ENCODE measurements at places on chromosomes 13 and 19. TPM values are rescaled to one million over a fixed set of nuclear protein-coding genes. Genes with fewer than 3 reads are reported as not detected.
A peak's percentile ranks its signal among the peaks of the same experiment; 100 is the strongest.

- DNase-seq, result peak; percentile 50
Measured at GRCh38 chr19:33771384-33772101, 25.1 kb upstream of the KCTD15 start.

IRS2 gene
- 0.49 TPM for total RNA-seq

TEX101 gene
- not detected for total RNA-seq

KLK4 gene
- not detected for total RNA-seq

TTC9B gene
- not detected for total RNA-seq

Measured in RPMI7951 (cell line).